GM12878 (cell line): ENCODE measurements at places on chromosomes 3 and 15. TPM values are rescaled to one million over a fixed set of nuclear protein-coding genes. Genes with fewer than 3 reads are reported as not detected.

Gene SGO1
- 16.5 and 21.2 TPM in 2 replicates for total RNA-seq

Gene LTK
- 0.61 and 0.80 TPM in 2 replicates for total RNA-seq

Gene SACM1L
- 33.0 and 33.1 TPM in 2 replicates for total RNA-seq

Gene SLC22A14
- total RNA-seq: not detected in 2 replicates

Gene SLC2A2
- 0.10 and 0.19 TPM in 2 replicates for total RNA-seq

Gene ACTRT3
- total RNA-seq: 0.11 and 0.31 TPM in 2 replicates

Gene ATP13A4
- total RNA-seq: 1.0 TPM in 2 replicates

- H3K36me3 ChIP-seq: no peaks in the 10 kb centered on the region
- H3K4me3 ChIP-seq: no peak overlapping the region
- H3K27me3 ChIP-seq: no peaks in the 10 kb centered on the region
- peaks cover 33% of the 10 kb centered on the region for H3K4me1 ChIP-seq
- peak; percentile 87 for DNase-seq
These were observed 42.0 kb upstream of the SKOR1 start for GRCh38 chr15:67783303-67783702.

GRCh38 chr3:47978386-47978785, 37.8 kb downstream of the MAP4 start:
- no peak overlapping the region for H3K27ac ChIP-seq
- no peak for DNase-seq
- no peak overlapping the region for H3K4me3 ChIP-seq
- H3K36me3 ChIP-seq: 0 out of 2 replicates have a peak, but pooled peaks cover 2% of the 10 kb centered on the region

DNA sequence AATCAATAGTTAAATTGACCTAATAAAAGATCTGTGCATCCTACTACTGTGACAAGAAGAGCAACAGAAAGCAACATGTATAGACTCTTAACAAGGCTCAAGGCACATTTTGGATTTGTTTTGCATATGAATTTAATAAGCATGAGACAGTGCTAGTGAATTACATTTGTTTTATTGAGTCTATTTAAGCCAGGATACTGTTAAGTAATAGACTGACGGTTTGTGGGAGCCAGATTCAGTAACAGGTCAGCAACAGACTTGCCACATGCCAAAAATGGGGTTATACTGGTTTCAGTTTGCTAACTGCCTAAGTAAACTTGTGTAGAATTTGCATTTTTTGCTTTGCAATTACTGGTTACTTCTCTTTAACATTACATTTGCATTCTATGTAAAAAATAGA, 54.0 kb downstream of the MBNL1 start:
- peaks cover 21% of the 10 kb centered on the region for H3K4me1 ChIP-seq
- no peaks in the 10 kb centered on the region for H3K27me3 ChIP-seq
- H3K4me3 ChIP-seq: peak overlapping the region; percentile 6; the same call in 1 of the 2 replicates
- peak overlapping the region; percentile 51 for H3K27ac ChIP-seq

DNA sequence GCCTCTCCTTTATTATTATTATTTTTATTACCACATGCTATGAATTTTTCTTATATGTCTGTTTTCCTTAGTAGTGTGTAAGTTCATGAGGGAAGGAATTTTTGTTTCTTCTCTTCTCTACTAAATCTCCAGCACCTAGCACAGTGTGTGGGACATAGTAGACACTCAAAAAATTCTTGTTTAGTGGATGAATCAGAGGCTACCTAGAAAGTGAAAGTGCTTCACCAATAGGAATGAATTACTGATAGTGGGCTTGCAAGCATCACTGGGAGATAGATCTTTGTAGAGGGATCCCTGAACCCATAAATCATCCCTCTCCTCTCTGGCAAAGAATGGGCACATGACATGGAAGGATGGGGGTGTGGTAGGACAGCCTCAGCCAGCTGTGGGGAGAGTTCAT, 8.5 kb downstream of the SPTBN5 start:
- no peak overlapping the region for H3K4me3 ChIP-seq
- H3K4me1 ChIP-seq: peaks cover 4% of the 10 kb centered on the region
- no peak for DNase-seq

- no peak overlapping the region for H3K27ac ChIP-seq
- no peak for DNase-seq
- no peaks in the 10 kb centered on the region; the same call in 1 of the 2 replicates for H3K4me1 ChIP-seq
- H3K4me3 ChIP-seq: no peak overlapping the region
- peaks cover 18% of the 10 kb centered on the region for H3K27me3 ChIP-seq
These were observed 1.7 kb upstream of the LINGO1 start for GRCh38 chr15:77634266-77634962.

DNA sequence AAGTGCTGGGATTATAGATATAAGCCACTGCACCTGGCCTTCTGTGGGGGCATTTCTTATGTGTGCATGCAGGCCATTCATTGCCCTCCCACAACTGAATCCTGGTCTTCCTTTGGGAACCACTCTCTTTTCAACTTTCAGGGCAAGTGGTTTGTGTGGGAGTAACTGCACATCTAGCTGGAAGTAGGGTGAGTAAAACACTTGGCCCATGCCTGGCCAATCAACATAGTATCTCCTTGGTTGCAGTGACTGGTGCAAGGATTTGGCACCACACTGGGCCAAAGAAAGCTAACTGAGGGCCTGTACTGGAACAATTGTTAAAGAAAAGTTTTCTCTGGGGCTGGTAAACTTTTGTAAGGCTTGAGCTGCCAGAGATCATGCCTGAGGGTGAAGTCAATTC, 189.2 kb upstream of the FEZF2 start:
- no peak for DNase-seq
- no peak overlapping the region for H3K4me3 ChIP-seq
- H3K4me1 ChIP-seq: no peaks in the 10 kb centered on the region
- H3K36me3 ChIP-seq: no peaks in the 10 kb centered on the region

- no peak overlapping the region for H3K27ac ChIP-seq
- no peak for DNase-seq
- H3K4me1 ChIP-seq: no peaks in the 10 kb centered on the region
These were observed 435.3 kb upstream of the KCNMB2 start for GRCh38 chr3:178100908-178101307.
